NCI-H2081 treated with DMSO at 0.1 percent for 48 hours (cell line): ENCODE measurements at places on chromosomes 1 and 21.

DNA sequence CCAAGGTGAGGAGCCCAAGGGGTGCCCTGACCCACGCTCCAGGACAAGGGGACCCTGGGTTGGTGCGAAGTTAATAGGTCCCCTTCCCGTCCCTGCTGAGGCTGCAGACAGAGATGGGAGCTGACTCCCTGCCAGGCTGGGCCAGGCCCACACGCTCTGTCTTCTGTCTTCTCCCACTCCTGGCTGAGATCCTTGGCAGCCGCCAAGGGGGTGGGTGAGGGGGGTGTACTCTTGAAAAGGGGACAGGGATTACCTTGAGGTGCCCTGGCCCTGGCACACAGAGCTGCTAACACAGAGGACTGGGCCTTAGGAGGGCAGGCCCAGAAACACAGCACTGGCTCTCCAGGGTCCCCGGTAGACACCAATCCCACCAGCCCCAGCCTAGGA lies 11.0 kb upstream of the CTRC start:
- DNase-seq = no peak

DNA sequence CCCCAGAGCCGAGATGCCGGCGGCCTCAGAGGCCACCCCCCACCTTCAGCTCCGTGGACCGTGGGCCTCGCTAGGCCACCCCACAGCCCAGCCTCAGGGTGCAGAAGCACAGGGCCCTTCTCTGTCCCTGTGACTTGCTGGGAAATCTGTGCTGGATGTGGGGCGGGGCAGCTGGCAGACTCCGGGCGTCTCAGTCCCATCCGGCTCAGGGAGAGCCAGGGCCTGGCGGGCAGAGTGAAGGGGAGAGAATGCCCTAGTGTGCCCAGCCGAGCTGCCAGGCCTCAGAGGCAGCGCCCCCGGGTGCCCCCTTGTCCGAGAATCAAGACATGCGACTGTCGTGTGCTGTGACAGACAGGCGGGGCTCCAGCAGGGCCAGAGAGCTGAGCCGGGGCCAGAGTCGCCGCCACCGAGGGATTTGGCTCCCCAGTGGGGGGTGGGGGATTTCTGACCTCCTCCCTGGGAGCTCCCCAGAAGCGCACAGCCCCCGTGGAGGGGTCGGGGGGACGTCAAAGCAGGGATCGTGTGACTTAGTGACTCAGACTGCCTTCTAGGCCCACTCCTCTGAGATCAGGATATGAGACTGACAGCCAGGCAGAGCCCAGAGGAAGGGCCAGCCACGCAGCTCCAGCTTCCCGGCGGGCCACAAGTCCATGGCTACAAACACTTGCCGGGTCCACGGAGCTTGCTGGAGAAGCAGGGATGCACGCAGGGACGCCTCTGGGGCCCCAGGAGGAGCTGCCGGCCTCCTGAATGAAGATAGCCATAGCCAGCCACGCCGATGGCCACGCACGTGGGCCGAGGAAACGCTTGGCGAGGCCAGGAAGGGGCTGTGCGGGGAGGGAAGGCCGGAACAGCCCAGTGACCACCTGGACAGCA lies 11.9 kb downstream of the COL6A1 start:
- DNase-seq = no peak

GRCh38 chr1:32860566-32860965 lies 10.1 kb downstream of the FNDC5 start:
- DNase-seq = no peak

DNA sequence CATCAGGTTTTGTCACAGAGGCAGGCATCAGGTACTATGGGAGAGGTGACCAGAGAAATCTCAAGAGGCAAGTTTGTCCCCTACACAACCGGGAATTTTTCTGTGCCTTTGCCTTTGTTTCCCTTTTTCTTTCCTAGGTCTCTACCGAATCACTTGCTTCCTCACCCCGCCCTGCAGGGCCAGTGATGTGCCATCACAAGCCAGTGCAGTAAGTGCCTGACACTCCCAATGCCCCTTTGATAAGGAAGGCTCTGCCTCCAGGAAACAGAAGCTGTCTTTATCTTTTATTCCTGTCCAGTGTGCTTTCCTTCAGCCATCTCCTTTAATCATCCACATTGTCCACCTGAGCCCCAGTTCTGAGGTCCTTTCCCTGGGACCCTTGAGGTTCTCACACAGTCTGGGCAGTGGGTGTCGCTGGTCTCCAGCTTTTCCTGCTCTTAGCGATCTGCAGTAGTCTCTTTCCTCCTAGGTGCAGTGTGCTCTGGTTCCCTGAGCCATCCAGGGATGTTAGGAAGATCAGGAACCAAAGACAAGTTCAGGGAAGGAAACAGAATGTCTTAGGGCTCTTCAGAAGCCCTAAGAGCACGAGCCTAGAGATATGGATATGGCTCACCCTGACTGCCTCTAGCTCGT lies 36.6 kb downstream of the GJA5 start:
- DNase-seq = no peak

GRCh38 chr21:38148046-38148445 lies 108.7 kb upstream of the KCNJ15 start:
- no peak for DNase-seq

GRCh38 chr1:175217721-175218531 lies 25.4 kb upstream of the KIAA0040 start:
- no peak for DNase-seq

- DNase-seq = no peak
These were observed 3.8 kb downstream of the NCDN start for GRCh38 chr1:35561297-35561971.

DNA sequence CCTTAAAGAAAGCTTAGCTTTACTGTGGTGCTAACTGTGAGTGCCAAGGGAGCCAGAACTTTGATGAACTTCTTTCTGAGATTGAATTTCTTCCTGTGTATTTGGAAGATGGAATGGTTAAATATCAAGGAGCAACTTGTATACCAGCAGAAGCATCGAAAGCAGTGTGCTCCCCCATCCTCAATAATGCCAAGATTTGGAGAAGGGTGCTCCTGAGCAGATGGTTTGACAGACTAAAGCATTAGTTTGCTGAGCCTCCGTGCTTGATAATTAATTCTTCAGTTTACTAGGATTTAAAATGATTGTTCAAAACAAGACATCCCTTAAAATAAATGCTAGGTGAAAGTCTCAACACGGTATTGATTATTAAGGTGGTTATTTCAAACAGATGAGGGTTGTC lies 42.4 kb upstream of the AKT3 start:
- no peak for DNase-seq

- DNase-seq = no peak
These were observed 6.9 kb upstream of the CLIC6 start for GRCh38 chr21:34661848-34662247.

DNA sequence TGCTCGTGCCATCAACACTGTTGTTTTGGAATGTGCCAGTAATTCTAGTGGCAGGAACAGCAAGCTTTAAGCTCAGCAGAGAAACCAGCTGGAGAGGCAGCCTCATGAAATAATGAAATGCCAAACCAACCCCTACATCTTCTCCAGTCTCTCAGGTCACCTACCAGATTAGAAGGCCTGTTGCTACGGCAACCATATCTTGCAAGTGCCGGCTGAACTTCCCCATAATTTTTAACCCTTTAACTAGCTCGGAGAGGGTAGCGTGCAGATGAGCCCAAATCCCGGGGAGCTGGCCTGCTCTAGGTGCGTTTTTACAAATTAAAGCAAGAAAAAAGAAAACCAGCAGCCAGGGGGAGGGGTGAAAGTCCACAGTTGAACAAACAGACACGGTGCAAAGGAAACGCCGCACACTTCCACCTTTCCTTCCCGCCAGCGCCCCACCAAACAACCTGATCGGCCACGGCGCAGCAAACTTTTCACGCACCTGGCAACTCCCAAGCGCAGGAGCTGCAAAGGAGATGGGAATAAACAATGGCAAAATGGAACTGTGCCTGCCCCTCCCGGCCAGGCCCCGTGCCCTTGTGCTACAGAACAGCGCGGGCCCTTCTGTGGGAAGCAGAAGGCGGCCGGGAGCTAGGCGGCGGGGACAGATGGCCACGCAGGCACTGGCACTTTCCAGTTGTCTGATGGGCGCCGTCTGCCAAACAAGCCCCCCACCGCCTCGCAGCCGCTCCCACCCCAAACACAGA lies 50.1 kb downstream of the SSBP3 start:
- no peak for DNase-seq

GRCh38 chr1:53678938-53679825 lies 59.8 kb downstream of the GLIS1 start:
- DNase-seq = no peak

GRCh38 chr21:26739189-26739588 lies 106.0 kb downstream of the ADAMTS1 start:
- no peak for DNase-seq

GRCh38 chr1:156416993-156417392 lies 48.0 kb downstream of the RHBG start:
- no peak for DNase-seq

DNA sequence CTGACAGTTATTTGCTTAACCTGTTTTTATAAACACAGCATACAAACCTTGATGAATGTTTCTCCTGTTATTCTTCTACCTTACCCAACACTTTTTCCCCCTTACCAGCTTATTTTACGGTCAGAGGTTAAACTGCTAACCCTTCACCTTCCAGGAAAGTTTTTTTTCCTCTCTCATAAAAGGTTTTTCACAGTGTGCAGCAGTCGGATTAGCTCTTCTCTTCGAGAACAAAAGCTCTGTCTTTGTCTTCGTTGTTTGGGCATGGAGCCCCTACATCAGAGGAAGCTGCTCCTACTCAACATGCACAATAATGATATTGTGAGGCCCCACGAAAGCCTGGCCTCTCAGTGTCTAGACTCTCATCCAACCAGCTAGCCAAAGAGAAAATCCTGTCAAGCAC lies 42.0 kb downstream of the DENND1B start:
- no peak for DNase-seq

GRCh38 chr1:201127755-201128455 lies 921 bp upstream of the ASCL5 start:
- DNase-seq = no peak

DNA sequence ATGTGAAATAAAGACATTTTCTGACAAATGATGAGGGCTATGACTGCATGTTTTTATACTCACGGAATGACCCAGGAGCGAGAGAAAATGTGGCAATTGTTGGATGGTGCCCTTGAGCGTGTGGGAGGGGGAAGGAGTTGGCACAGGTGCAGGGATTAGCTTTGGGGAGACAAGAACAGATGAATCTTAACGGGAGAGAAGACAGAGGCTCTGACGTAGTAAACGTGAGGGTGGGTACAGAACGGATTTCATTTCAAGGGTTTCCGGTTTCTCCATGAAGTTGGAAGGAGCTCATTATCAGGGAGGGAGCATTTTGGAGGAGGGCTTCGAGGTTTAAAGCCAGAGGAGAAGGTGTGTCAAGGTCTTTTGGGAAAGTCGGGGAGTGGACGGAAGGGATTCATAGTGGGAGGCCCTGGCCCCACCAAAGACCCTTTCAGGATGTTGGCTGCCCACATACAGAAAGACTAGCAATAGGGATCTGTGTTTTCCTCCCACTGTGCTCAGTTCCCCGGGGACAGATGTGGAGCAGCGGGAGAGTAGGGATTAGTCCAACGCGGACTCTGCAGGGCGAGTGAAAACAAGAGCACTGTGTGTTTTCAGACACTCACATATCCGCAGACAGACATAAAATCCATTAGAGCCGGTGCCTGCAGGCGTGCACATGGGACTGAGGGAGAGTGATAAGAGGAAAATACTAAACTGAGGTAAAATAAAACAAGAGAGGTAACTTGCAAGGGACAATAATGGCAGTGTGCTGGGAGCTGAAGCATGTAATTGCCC lies 584.1 kb downstream of the AJAP1 start:
- DNase-seq = no peak

DNA sequence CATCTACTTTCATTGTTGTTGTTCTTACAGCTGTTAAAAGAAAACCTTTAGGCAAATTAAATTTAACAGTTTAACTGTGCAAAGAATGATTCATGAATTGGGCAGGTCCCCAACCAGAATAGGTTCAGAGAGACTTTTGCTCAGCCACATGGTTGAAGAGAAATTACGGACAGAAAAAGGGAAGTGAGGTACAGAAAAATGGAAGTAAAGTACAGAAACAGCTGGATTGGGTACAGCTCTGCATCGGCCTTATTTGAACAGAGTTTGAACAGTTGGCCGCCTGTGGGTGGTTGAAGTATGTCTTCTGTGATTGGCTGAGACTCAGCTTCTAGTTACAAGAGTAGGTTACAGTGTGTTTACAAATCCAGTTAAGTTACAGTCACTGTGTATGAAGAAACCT lies 210.1 kb downstream of the FGGY start:
- no peak for DNase-seq

- DNase-seq = no peak
These were observed 2.3 kb downstream of the OVAAL start for GRCh38 chr1:180560868-180561600.

- no peak for DNase-seq
These were observed 17.6 kb downstream of the SHISA4 start for GRCh38 chr1:201906336-201906735.

DNA sequence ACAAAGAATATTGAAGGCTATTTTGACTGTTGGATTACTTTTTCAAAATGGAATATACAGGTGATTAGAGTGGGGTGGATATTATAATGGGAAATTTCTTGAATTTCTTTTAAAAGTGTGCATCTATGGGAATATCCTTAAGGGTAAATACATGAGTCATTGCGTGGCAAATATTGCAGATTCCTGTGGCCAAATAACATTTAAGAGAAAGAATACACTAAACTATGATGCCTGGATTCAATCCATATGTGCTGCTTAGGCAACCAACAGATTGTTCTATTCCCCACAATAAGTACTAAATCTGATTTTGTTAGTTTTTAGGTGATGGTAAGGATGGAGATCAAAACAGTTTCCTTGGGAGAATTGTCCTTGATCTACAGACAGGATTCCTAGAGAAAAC lies 119.5 kb downstream of the HMCN1 start:
- no peak for DNase-seq

DNA sequence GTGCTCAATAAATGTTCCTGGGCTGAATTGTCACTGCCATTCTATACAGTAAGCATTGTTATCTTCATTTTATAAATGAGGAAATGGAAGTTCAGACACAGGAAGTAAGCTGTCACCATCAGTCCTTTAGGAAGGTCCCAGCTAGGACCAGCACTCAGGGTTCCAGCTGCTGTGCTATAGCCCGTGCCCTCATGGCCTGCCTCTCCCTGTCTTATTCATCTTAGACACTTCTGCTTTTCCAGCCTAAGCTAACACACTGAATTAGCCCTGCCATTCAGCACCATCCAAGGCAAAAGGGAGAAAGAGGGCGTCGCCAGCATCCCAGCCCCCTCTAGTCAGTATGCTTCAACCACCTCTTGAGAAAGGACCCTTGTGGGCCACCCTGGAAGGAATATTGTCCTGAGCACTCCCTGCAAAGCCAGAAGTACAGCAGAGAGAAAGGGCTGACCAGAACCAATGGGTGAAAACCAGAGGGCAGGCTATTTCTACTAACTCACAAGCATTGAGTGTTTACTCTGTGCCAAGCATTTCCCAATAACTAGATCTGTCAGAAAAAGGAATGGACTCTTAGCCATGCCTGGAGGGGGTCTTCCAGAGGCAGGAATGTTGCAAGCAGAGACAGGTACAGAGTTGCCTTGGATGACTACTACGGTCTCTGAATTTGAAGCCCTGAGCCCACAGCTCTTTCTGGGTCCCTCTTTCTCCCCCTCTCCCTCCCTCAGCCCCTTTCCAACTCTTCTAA lies 77.9 kb upstream of the NFIA start:
- DNase-seq = no peak
